Hematopoietic multipotent progenitor cell treated with erythropoietin and hydrocortisone succinate and interleukin-3 and kit ligand, for 17 days (in vitro differentiated cells): ENCODE measurements at places on chromosomes 5 and 9.

DNA sequence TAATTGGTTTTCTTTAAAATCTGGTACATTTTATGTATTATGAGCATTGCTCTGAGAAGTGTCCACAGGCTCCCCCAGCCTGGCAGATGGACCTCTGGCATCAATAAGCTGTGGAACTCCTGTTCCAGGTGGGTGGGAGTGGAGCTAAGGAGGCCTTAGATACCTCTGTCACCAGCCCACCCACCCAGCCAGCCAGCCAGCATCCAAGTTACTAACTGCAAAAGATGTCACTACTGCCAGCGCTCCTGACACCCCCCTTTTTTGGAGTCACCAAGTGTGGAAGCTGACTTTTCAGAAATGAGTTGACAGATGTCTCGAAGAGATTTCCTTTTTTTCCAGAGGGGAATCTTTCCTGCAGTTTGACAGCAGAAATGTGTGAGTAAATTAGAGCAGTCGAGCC lies 111.2 kb downstream of the GALNT10 start:
- no peak for DNase-seq

- no peak for DNase-seq
These were observed 22.7 kb downstream of the CAVIN4 start for GRCh38 chr9:100600521-100601079.

DNA sequence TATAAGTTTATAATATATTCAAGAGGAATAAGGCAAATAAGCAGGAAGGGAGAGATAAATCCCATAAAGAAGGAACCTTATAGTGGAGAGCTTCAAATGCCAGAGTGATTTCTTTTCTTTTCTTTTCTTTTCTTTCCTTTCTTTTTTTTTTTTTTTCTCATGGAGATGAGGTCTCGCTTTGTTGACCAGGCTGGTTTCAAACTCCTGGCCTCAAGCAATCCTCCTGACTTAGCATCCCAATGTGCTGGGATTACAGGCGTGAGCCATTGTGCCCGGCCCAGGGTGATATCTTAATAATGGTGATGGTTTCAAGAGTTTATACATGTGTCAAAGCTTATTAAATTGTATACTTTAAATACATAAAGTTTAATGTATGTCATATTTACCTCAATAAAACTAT lies 19.6 kb upstream of the FOCAD start:
- no peak for DNase-seq

GRCh38 chr5:35880156-35880555 lies 23.5 kb downstream of the IL7R start:
- no peak for DNase-seq

GRCh38 chr5:105840800-105841199 lies 1829.9 kb downstream of the EFNA5 start:
- no peak for DNase-seq

GRCh38 chr5:149298842-149299404 lies 27.3 kb downstream of the AFAP1L1 start:
- DNase-seq, result no peak

- DNase-seq, result no peak
These were observed 69.4 kb downstream of the MSX2 start for GRCh38 chr5:174793684-174794328.

DNA sequence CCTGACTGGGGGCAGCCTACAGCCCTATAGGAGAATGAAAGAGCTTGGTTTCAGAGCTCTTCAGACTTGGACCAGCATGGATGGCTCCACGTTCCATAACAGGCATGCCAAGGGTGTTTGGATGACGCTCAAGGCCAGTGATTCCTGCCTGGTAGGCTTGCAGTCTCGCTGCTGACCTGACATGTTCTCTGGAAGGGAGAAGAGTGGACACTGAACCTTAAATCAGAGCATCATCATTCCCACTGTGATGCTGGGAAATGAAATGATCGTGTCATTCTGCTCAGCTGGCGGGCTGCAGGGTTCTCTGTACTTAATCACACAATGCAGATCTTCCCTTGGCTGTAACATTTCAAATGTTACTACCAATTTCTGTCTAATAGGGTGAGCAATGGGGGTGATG lies 57.0 kb downstream of the CFAP90 start:
- DNase-seq, result no peak

DNA sequence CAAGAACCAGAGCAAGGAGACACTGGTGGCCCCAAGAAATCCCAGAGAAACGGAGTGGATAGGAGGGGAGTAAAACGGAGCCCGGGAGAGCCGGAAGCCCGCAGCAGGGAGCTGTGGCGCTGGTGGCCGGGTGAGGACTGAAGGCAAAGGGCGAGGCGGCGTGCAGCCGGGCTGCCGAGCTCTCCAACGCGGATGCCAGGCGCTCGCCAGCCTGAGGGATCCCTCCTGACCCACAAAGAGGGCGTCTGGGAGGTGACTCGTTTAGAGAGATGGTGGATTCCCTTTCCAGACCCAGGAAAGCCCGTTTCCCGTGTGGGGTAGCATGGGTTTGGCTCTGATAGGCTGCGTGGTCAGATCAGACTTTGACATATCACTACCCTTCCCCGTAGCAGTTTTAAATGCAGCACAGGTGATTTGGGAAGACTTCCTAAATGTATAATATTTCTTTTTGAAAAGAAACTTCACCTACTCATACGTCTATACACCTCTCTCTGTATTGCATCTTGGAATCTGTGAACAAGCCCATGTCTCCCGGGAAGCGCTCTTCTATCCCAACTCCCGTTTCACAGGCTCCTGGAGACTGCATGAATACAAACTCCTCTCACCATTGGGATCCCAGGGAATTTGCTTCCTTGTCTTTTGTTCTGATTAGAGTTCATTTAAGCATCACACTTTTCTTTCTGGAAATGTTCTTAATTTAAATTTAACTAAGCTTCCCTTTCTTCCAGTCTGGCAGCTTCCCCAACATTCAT lies 158.1 kb downstream of the C9orf152 start:
- DNase-seq, result no peak

GRCh38 chr9:68914751-68915150 lies 99.2 kb downstream of the PRKACG start:
- no peak for DNase-seq

GRCh38 chr9:94148419-94148818 lies 64.2 kb downstream of the PTPDC1 start:
- DNase-seq, result no peak

- no peak for DNase-seq
These were observed 3.2 kb upstream of the DBN1 start for GRCh38 chr5:177476531-177477233.

- DNase-seq, result no peak
These were observed 107.2 kb downstream of the ARHGEF28 start for GRCh38 chr5:73733219-73733618.

- no peak for DNase-seq
These were observed 247.2 kb upstream of the EFNA5 start for GRCh38 chr5:107917983-107918382.

DNA sequence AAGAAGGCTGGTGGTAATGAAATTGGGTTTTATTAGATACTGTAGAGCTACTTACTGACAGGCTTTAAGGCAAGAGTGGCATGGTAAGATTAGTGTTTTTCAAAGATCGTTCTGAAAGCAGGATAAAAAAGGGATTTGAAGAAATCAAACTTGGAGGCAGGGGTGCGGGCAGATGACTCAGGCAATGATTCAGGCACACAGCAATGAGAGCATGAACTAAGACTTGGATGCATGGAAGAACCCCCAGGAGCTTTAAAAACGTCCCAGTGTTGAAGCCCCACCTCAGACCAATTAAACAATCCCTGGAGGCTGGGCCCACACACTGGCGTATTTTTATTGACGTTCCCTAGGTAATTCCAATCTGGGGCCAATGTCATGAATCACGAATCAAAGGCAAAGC lies 102.5 kb downstream of the SREK1 start:
- DNase-seq, result no peak

DNA sequence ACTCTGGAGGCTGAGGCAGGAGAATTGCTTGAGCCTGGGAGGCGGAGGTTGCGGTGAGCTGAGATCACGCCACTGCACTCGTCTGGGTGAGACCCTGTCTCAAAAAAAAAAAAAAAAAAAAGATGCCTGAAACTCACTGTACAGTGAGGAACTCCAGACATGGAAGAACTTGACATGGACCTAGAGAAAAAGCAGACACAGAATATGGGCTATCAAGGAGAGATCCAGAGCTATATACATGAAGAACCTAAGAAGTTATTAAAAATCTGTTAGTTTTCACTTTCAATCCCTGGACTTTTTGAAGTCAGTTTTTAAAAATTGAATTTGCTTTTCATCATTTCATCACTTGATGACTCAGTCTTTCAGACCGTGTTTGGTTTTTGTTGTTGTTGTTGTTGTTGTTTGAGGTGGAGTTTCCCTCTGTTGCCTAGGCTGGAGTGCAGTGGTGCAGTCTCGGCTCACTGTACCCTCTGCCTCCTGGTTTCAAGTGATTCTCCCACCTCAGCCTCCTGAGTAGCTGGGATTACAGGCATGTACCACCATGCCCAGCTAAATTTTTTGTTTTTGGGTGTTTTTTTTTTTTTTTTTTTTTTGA lies 20.3 kb downstream of the PAIP2 start:
- DNase-seq, result no peak

DNA sequence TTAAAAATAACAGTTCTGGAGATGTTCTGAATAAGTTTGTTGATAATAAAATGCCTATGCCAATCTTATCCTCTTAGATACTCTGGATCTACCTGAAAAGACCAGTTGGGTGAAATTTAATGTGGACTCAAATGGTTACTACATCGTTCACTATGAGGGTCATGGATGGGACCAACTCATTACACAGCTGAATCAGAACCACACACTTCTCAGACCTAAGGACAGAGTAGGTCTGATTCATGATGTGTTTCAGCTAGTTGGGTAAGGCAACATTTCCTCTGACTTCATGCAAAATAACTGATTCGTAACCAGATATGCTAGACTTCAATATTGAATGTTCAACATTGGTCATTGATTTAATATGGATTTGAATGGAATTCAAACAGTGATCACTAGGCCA lies 27.0 kb downstream of the ERAP2 start:
- DNase-seq, result no peak

GRCh38 chr5:17878541-17878940 lies 244.3 kb downstream of the TAF11L14 start:
- DNase-seq, result no peak

DNA sequence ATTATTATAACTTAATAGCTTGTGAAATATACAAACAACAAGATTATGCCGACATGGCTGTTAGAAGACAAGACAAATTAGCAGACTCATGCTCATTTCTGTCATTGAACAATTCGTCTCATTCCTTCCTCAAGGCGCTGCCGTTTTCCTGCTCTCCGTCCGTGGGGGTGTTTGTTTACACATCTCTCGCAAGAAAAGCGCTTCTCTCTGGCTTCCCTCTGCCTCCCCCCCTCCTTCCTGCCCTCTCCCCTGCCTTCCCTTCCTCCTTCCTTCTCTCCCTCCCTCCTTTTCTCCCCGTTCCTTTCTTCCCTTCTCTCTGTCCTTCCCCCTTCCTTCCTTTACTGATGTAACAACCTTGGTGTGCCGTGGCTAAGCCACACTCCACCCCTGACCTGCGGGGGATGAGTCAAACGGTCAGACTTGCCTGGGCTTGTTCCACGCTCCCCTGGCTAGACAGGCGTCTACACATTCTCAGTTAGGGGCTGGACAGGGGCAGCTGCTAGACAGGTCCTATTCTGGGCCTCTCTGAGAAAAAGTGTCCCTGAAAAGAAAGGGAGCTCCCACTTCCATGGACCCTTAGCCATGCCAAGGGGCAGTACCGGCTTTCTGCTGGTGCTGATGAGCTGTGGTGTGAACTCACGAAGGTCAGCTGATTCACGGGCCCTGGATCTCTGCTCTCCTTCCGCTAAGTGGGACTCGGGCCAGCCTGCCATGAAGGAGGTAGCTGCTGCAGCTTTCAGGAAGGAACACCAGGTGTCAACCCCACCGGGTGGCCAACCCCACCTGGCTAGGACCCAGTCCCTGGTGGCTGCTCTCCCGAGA lies 32.0 kb upstream of the SPTLC1 start:
- DNase-seq, result peak; percentile 64

GRCh38 chr5:122447879-122448278 lies 135.8 kb downstream of the SNCAIP start:
- DNase-seq, result no peak

DNA sequence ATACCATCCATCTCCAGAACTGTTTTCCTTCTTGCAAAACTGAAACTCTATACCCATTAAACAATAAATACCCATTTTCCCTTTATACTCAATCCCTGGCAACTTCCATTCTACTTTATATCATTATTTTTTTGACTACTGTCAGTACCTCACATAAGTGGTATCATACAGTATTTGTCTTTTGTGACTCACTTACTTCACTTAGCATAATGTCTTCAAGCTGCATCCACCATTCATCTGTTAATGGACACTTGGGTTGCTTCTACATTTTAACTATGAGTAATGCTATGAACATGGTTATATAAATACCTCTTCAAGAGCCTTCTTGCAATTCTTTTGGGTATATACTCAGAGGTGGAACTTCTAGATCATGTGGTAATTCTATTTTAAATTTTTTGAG lies 11.6 kb upstream of the TYRP1 start:
- no peak for DNase-seq

- DNase-seq, result no peak
These were observed 3.5 kb upstream of the AIF1L start for GRCh38 chr9:131092548-131093440.

- no peak for DNase-seq
These were observed 45.0 kb downstream of the COL23A1 start for GRCh38 chr5:178545176-178545575.

GRCh38 chr5:19172926-19173470 lies 815.0 kb downstream of the CDH18 start:
- no peak for DNase-seq

DNA sequence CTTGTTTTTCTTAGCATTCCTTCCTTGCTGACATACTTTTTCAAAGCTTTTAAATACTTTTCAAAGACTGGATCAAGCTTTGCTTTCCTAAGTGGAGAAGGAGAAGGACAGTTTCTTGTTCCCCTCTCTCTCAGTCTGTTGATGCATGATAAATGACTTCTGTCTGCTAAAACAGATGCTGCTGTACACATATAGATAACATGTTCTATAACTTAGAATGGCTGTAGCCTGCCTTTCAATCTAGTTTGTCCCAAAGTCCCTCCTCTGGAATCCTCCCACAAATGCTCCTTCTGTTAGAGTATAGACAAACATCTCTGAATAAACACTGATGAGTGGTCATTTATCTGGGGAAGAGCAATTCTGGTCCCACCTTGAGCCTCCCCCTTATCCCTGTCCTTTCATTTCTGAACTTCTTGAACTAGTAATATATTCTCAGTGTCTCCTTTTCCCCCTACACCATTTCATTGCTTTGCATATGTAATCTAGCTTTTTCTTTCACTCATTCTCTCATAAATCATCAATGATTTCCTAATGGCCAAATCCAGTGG lies 5.4 kb upstream of the HEMGN start:
- peak; percentile 75 for DNase-seq

GRCh38 chr5:172910828-172911627 lies 48.2 kb upstream of the RPL26L1 start:
- DNase-seq, result peak; percentile 69

DNA sequence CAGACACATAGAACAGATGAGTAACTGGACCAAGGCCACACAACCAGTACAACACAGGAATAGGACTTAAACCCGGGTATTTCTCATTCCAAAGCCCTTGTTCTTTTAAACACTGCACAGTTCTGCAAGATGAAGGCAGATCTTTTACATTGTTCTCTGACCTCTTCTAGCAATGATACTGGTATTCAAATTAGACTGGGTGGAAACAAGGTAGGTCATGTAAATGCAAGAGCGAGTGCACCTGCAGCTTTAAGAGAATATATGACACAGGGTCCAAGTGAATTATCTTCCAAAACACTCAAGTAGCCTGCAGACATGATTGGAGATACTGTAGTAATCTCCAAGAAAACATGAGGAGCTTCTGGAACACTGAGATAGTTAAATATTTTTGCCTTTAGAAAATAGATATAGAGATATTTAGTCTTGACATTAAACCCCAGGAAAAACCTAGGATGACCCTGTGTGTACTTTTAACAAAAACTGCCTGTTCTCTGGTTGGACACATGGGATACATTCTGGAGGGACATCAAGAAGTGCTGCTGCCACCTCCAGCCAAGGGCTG lies 130.6 kb upstream of the EPB41L4A start:
- peak; percentile 68 for DNase-seq
